ENCODE measurements at places on chromosomes 6 and 20.

GRCh38 chr20:33443006-33443511 lies 504 bp downstream of the SNTA1 start:
- no peak for DNase-seq

DNA sequence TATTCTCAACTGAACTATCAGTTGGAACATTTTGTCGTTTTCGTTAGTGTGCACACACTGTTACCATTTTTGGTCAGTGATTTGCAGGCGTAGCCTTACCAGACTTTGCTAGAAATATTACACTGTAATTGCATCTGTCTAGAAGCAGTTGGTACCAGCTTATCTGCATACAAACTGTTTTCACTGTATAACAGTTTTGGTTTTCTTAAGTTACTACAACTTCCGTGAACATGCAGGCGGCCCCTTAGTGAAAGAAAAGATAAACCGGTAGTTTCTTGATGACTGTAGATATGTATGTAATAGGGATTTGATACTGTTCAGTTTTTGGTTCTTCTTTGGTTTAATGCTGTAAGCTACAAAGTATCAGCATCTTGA lies 1.3 kb downstream of the DSTN start:
- DNase-seq, result no peak

DNA sequence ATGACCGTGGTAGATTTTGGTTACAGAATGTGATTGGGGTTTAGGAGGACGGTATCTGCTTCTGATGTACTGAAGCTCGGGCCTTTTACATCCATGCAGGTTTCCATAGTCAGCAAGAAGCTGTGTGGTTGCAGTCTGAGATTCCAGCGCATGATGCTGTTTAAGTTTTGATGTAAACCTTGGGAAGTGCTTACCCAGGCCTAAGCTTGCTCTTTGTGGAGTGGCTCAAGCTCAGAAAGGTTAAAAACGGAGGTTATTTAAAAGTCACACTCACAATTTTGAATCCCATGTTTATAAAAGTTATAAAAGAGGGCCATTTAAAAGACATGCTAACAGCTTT lies 121.4 kb downstream of the TIAM2 start:
- DNase-seq, result no peak

DNA sequence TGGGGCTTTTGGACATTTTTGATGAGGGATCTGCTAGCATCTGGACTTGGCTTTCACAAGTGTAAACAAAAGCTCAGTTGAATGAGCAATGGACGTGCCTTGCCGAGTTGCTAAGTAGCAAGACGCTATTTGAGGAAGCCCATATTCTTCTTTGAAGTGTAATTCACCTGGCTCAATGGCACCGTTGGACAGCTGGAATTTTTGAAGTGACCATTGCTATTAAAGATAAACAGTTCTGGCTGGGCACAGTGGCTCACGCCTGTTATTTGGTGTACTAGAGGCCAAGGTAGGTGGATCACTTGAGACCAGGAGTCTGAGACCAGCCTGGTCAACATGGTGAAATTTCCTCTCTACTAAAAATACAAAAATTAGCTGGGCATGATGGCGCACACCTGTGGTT lies 88.8 kb upstream of the SOX4 start:
- no peak for DNase-seq

- no peak for DNase-seq
These were observed 100.5 kb downstream of the SOBP start for GRCh38 chr6:107590378-107590777.

- no peak for DNase-seq
These were observed 580.0 kb upstream of the ZNF337 start for GRCh38 chr20:26276554-26277210.

DNA sequence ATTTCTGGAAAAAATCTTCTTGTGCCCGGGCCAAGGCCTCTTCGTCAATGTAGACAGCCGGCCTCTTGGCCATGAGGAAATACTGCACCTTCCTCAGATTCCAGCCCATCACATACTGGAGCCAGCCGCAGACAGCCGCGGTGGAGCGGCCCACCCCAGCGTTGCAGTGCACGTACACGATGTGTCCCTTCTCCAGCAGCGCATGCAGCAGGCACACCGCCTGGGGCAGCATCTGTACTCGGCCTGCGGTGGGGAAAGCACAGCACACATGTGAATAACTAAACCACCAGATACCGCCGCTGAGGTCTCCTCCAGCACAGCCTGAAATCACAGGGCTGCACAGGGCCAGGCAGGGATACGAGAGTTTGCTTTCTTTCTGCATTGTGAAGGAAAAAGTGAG lies 107.9 kb downstream of the EPM2A start:
- DNase-seq, result no peak

GRCh38 chr20:63497946-63498935 lies 642 bp downstream of the EEF1A2 start:
- DNase-seq, result no peak

DNA sequence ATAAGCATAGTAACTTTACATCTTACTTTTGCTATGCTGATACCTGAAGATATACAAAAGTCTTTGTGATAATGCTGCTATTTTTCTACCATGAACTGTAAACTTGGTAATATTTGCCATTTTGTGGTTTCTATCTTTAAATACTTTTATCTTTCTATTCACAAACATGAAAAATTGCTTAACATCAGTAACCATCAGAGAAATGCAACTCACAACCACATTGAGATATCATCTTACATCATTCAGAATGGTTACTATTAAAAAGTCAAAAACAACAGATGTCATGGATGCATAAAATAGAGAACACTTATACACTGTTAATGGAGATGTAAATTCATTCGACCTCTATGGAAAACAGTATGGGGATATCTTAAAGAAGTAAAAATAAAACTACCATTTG lies 112.0 kb downstream of the TRDN start:
- DNase-seq, result no peak

DNA sequence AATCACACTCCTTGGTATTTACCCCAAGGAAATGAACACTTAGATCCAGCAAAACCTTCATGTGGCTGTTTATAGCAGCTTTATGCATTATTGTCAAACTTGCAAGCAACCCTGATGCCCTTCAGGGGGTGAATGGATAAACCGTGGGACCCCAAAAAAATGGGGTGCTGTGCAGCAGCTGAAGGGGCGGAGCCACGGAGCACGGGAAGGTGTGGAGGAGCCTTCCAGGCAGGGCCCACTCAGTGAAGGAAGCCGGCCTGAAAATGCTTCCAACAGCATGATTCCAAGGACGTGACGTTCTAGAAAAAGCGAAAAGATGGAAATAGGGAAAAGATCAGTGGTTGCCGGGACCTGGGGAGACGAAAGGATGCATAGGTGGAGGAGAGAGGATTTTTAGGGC lies 25.6 kb upstream of the FRMD1 start:
- DNase-seq, result no peak

- DNase-seq, result no peak
These were observed 36.7 kb upstream of the PCSK2 start for GRCh38 chr20:17189976-17190695.

DNA sequence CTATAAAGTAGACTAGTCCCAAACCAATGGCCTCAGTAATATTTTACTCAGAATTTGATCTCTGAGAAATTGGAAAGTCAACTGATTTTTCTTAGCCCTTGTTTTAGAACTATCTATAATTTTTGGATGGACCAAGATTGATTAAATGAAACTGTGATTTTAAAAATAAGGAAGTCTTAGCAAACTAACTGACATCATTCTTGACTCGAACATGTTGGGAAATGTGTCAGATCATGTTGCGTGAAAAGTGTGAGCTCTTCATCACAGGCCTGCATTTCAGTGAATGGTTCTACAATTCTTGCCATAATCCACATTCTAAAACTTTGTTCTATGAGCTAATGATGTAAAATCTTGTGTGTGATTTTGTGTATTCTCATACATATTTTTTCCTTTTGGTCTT lies 11.0 kb downstream of the TNFAIP3 start:
- no peak for DNase-seq

- DNase-seq, result no peak
These were observed 205.4 kb downstream of the PREX1 start for GRCh38 chr20:48622421-48622820.

DNA sequence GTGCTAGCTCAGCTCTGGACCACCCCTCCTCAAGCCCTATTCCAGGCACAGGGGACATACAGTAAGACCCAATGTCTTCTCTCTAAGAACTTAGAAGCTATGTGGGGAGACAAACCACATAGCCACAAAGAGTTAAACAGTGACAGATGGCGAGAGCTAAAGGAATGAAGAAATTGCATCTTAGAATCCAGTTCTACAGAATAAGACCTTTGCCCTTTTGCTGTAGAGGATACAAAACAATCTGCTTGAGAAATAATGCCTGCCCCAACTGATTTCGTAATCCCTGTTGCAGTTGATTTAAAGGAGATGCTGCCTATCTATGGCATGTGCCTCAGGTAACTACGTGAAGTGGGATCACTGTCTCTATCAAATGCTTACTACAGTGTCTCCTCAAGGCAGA lies 31.2 kb downstream of the TNFRSF21 start:
- no peak for DNase-seq

DNA sequence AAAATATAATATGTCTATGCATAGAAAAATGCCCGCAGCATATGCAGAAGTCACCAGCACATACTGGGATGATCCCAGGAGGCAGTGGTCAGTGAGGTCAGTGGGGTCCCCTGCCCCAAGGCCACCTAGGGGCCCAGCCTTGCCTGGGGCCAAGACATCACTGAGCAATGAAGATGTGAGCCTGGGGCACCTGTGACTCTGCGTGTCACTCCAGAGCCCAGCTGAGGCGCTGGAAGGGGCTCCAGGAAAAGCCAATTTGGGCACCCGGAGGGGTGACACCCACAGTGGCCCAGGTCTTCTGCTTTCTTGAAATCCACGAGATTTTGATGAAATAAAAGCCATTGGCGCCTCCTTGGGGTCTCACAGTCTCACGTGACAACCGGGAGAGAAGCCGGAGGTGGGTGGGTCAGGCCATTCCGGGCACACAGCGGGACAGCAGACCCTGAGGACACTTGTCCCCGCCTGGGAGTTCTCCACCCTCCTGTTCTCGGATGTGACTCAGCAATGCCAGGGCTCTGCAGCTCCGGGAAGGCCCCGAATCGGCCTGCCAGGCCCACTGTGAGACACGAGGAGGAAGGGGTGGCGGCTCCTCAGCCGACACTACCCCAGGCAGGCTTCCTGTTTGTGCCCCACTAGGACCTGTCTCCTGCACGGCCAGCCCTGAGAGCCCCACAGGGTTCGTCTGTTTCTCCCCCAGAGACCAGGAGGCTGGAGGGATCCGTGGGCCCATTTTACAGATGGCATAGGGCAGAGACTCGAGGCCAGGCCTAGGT lies 24.4 kb upstream of the SLCO4A1 start:
- DNase-seq, result no peak

DNA sequence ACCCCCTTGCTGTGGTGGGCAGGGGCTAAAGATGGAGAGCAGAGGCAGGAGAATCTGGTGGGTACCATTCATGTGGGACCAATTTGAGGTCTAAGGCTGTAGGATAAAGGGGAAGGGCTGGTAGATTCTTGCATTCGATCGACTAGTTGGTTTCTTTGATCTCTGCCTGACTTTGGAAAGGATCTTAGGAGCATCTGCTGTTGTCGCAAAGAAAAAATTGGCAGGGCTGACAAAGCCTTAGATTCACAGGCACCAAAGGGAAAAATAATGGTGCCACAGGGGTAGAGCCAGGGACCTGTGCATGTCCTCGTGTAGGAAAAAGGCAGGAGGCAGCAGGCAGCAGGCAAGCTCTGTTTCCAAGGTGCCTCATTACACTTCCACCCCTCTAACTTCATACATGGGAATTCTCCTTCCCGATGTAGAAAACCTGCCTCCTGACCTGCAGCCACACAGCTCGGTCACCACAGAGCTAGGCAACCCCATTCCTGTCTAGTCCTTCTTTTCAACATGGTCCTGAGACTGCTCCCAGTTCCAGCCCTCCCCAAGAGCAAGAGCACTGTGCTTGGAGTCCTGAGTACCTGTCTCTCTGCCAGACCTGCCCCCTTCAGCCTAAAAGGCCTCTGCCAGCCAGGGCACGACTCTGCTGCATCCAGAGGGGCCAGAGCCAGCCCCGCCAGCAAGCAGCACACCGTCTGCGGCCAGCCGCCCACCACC lies 71.9 kb downstream of the FGD2 start:
- no peak for DNase-seq

DNA sequence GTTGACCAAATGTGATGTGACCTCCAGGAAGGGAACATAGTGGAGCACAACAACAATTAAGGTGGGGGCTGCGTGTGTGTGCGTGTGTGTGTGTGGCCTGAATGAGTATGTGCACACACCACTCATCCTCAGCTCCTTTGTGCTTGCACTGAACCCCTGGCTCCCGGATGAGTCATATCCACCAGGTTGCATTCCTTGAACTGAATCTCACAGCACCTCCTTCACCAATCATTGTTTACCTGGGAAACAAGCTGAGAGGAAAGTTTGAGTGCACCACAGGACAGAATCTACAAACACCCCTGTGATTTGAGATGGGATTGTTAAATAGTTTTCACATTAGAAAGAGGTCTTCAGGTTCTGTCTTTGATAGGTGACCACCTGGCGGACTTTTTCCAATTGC lies 33.7 kb upstream of the GPR6 start:
- DNase-seq, result no peak

GRCh38 chr6:152135755-152136448 lies 328.4 kb downstream of the ESR1 start:
- no peak for DNase-seq

DNA sequence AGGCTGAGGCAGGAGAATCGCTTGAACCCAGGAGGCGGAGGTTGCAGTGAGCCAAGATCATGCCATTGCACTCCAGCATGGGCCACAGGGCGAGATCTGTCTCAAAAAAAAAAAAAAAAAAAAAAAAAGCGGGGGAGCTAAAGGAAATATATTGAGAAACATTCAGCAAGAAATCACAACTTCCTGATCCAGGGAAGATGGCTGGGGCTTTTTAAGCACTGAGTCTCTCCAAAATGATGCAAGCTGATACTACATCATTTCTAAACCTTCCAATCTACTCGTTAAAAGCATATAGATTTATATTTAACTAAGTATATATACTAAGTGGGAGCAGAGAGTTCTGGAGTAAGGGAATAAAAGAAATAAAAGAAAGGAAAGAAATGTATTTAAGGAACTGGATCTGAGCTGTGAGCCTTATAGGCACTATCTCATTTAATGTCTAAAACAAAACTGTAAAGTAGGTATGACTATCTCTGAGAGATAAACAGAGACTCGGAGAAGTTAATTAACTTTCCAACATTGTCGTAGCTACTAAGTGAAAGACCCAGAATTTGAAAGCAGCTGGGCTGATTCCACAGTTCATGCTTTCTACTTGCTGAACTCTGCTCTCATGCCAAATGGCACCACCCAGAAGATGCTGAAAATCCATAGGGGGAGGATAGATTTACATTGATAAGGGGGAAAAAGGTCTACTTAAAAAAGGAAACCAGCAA lies 215.0 kb upstream of the MARCKS start:
- DNase-seq, result no peak

- no peak for DNase-seq
These were observed 512.4 kb downstream of the CD83 start for GRCh38 chr6:14630016-14630415.

DNA sequence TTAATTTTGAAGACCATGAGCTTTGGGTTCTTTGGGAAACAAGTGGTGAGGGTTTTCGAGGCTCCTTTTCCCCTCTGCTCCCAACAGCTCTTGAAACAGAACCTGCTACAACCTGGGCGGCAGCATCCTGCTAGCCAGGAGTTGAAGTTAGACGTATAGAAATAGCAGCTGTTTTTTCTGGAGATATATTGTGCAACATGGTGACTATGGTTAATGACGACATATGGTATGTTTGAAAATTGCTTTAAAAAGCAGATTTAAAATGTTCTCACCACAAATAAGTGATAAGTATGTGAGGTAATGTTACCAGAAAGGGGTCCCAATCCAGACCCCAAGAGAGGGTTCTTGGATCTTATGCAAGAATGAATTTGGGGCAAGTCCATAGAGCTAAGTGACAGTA lies 138.9 kb downstream of the PDE7B start:
- DNase-seq, result no peak

All from T1000 (cell line).